Activated T-helper 1 cell treated with Interleukin-2 at 50 U/mL for 16 hours (primary cell): ENCODE measurements at places on chromosomes 7 and 10.

GRCh38 chr10:124059551-124059950 is 33.8 kb downstream of the CHST15 start:
- no peak for DNase-seq

- DNase-seq: no peak
Observed at GRCh38 chr10:27673065-27673464, 72.6 kb downstream of the MKX start.

- no peak for DNase-seq
Observed at GRCh38 chr7:140526214-140526613, 46.9 kb upstream of the MKRN1 start.

- DNase-seq: no peak
Observed at GRCh38 chr10:124032087-124032935, 61.1 kb downstream of the CHST15 start.

- no peak for DNase-seq
Observed at GRCh38 chr7:30434140-30434799, 44.3 kb downstream of the NOD1 start.

- DNase-seq: no peak
Observed at GRCh38 chr10:112275512-112276245, 7.5 kb upstream of the TECTB start.
